Neural crest cell (in vitro differentiated cells): ENCODE measurements at places on chromosomes 1 and 21. TPM values are rescaled to one million over a fixed set of nuclear protein-coding genes. Genes with fewer than 3 reads are reported as not detected.

The ATP6V1G3 gene
- not detected in 2 replicates for total RNA-seq

The CRYBG2 gene
- 3.8 and 6.3 TPM in 2 replicates for total RNA-seq

- no peaks in the 10 kb centered on the region for H3K36me3 ChIP-seq
- no peak for DNase-seq
- H3K27ac ChIP-seq: peak overlapping the region; percentile 50
- peaks cover 45% of the 10 kb centered on the region for H3K27me3 ChIP-seq
These were observed 4.6 kb downstream of the BLACAT1 start for GRCh38 chr1:205451202-205451601.

- peaks cover 72% of the 10 kb centered on the region for H3K4me1 ChIP-seq
- H3K4me3 ChIP-seq: peak overlapping the region; percentile 86
- DNase-seq: no peak
These were observed 11.4 kb upstream of the RGS16 start for GRCh38 chr1:182615468-182616129.

The SLC66A1 gene
- 27.4 and 32.3 TPM in 2 replicates for total RNA-seq

DNA sequence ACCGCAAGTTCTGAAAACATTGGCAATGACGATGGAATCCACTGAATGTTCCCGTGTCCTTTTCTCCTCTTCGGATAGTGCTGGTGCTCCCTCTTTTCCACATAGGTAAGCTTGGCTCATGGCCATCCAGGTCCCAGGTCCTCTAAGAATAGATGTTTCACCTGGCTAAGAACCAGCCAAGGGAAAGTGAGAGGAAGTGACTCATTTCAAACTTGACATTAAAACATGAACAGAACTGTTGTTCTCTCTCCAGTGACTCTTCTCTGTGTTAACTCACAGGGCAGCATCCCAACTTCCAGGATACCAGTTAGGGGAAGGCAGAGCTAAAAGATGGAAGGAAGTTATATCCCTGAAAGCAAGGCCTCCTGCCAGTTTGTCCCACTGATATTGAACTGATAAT, 493.8 kb upstream of the CHRM3 start:
- no peak overlapping the region for H3K4me3 ChIP-seq
- H3K36me3 ChIP-seq: no peaks in the 10 kb centered on the region
